ENCODE measurements at places on chromosomes 2 and 18.

DNA sequence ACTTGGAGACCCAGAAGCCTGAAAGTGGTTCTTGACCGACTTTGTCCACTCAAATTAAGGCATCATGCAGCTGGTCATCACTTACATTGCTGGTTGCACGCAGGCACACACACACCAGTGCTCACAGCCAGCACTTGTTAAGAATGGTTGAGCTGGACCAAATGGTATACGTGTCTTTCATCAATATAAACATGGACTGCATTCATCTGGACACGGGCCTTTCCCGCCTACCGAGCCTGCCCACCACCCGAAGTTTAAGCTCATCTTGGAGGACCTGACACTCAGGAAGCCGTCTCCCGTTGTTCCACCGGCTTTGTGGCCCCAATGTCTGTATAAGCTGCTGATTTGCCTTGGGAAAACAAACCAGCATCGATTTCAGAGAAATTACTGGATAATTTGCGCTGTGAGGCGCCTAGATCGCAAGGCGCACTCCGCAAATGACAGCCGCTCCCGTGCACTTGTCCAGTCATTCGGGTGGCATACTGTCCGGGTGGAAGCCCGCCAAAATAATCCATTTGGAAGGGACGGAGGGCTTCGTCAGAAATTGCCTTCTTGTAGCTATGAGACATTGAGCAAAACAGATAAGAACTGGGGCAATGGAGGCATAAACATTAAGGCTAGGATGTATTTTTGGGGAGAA, 40.1 kb upstream of the AKAIN1 start:
- DNase-seq: no peak

DNA sequence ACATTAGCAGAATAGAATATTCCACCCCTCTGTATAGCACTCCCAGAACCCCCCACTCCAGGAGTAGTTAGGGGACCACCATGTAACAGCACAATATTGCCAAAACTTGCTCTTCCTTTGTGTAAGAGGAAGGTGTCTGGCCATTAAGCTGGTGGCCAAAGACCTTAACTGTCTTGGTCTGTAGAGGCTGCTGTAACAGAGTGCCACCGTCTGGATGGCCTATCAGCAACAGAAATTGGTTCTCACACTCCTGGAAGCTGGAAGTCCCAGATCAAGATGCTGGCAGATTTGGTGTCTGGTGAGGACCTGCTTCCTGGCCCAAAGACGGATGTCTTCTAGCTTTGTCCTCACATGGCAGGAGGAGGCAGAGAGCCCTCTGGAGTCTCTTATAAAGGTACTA, 61.6 kb upstream of the TGFA start:
- DNase-seq: no peak

DNA sequence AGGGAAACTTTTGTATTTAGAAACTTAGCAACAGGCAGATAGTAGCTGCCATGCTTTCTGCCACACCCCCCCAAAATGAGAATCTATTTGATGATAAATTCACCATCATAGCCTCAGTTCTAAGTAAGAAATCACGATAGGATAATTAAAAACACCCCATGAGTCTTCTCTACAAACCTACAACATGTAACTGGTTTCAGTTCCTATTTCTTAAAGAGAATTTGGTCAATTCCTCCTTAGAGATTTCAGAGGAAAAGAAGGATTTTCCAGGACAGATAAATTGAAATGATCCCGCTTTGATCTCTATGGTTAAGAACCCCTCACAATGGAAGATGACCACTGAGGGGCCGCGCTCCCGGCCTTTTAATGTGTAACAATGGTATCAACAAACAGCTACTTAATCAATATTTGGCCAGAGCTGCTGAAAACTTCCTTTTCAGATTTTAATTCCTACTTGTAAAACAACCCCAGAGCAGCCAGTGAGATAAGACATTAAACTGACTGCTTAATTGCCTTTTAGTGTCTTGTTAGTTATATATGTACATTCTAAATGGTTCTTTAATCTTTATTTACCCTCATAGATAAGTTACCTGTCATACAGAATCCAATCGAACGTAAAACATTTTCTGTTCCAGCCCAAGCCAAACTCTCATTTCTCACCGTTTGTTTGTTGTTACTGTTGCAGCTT, 10.1 kb downstream of the PAX3 start:
- no peak for DNase-seq

DNA sequence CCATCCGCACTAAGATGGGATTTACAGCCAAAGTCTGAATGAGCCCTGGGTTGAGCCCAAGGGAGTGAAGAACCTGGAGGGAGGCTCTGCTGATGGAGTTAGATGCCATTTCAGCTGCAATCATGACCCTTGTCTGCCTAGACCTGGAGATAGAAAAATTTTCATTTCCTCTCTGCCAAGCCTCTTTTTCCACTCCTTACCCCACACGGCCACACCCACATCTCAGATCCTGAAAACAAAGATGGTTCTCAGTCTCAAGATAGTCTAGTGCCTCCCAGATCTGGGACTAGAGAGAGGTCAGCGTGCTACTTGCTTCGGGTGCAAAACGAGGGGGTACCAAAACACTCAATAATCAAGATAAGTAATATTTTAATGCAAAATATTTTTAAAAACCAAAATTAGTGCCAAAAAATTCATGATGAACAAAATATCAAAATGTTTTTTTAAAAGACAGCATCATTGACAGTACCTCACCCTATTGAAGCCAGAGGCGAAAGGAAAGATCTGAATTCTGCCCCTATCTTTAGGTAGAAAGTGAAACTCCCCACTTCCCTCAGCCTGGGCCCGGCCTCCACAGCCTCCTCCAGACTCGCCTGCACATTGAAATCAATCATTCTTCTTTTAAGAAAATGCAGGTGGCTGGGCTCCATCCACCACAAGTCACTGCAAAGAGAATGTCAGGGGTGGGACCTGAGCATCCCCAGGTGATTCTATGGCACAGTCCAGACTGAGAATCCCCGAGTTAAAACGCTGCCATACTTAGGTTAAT, 57.8 kb upstream of the GPR45 start:
- DNase-seq: no peak

- DNase-seq: no peak
These were observed 56.3 kb downstream of the PHLPP1 start for GRCh38 chr18:62771494-62772270.

- no peak for DNase-seq
These were observed 85.4 kb downstream of the FMNL2 start for GRCh38 chr2:152420363-152420762.

DNA sequence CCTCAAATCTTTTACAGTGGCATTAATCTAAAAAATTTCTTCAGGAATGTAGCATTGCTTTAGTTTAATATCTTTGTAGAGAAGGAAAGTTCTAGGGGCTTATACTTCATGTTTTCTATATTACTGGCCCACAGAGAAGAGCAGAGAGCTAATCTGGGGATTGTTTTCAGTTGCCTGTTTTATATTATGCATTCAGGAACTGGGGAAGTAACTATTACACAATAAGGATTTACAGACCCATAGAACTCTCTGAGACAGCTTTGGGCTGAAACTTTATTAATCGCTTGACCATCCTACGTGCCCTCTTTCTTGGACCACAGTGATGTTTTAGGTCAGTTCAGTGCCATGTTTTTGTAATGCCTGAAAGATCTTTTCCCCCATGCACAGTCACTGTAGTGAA, 29.9 kb downstream of the BIRC6 start:
- no peak for DNase-seq

GRCh38 chr18:6741232-6741663, 11.7 kb downstream of the ARHGAP28 start:
- no peak for DNase-seq

DNA sequence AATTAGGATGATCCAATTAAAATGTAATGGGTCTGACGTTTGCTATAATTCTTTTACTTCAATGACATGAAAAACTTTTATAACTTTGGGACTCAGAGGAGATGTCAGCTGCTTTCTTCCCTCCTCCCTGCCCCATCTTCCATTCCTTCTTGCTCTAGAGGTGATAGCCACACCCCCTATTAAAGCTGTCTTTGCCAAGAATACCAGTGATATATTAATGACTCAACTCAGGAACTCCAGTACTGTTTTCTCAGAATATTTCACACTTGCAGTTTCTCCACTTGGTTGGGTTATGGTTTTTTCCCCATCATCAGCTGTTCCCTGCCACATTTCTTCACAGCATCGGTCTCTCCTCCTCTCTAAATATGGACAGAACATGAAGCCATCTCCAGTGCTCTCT, 184.0 kb downstream of the KCNE4 start:
- no peak for DNase-seq

- DNase-seq: no peak
These were observed 104.3 kb upstream of the ST6GAL2 start for GRCh38 chr2:106990297-106990696.

DNA sequence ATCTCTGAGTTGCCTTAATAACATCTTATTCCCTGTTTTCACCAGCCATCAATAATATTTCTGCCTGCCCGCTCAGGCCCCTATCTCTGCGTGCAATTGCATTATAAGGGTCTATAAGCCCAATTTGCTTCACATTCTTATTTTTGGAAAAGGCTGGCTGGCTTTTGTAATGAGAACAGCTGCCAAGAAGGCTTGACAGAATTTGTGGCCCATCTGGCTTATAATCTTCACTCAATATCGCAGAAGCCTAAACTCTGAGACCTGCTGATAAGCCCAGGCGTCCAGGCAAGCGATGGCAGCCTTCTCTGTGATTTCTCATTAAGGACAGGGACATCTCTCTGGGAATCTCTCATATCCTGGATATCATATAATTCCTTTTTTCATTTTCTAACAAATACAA, 1618.6 kb upstream of the CELF4 start:
- no peak for DNase-seq
